ENCODE measurements at places on chromosomes 6 and 20. TPM values are rescaled to one million over a fixed set of nuclear protein-coding genes. Genes with fewer than 3 reads are reported as not detected.
A peak's percentile ranks its signal among the peaks of the same experiment; 100 is the strongest.

- no peak for DNase-seq
Measured at GRCh38 chr6:255041-255750, 37.1 kb upstream of the DUSP22 start.

DNA sequence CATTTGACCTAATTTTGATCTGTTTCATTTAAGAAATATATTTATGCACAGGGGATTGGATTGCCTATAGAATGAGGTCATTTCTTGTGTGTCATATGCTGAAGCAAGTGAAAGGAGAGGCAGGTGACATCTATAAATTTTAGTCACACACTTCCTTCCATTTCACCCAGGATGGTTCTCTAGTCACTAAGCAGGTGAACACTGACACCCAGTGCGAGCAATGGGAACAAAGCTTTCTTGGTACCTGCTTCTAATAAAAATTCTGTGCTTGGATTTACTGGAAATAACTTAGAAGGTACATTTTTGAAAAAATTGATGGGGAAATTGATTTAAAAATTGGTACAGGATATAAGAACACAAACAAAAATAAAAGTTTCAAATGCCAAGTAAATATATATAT is 66.9 kb upstream of the MC3R start:
- no peak for DNase-seq

- DNase-seq = no peak
Measured at GRCh38 chr6:138966870-138967269, 21.2 kb downstream of the REPS1 start.

DNA sequence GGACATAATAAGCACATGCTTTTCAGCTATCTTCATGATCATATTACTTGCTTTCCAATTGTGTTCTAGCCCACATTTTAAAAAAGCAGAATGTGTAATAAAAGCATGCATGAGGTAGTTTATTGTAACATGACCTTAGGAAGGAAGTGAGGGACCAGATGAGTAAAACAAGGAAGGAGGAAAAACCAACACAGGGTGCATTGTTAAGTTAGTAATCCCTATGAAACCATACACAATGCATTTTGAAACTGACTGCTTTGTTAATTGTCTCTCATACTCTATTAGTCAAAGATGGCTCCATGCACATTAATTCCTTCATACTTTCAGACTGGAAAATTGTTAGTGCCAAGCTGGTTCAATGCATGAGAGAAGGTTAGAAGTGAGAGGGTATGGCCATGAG is 37.7 kb upstream of the CENPW start:
- DNase-seq = peak; percentile 70

GRCh38 chr6:26545627-26546026 is 7.5 kb downstream of the HMGN4 start:
- DNase-seq = no peak

DNA sequence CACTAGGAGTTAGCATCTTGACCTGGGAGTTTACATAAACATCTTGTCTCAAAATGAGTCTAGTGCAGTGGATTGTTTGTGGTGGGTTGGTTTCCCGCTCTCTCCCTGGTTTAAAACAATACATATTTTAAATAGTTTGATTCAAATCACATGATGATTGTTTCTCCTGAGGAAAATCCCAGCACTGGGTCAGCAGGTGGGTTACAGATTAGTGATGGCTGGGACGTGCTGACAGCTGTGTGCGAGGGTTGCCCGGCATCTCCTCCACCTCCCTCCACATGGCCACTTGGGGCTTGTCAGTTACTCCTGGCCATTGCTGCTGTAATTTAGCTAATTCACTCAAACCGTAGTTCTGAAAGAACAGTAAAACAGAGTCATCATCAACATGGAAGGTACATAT is 306.4 kb upstream of the CITED2 start:
- DNase-seq = no peak

GRCh38 chr6:95681736-95682135 is 104.4 kb downstream of the MANEA start:
- DNase-seq = no peak

The C6orf132 gene
- 37.0 TPM for total RNA-seq

The BPIFB4 gene
- total RNA-seq = not detected
